Dermis blood vessel endothelial cell (primary cell): ENCODE measurements at places on chromosomes 16 and 17. TPM values are rescaled to one million over a fixed set of nuclear protein-coding genes. Genes with fewer than 3 reads are reported as not detected.

Gene CNGB1
- total RNA-seq, result not detected in 2 replicates

Gene CA5A
- total RNA-seq, result not detected in 2 replicates

Gene NOL3
- total RNA-seq, result 8.6 and 8.8 TPM in 2 replicates

Gene NPIPA2
- total RNA-seq, result 0.17 and 0.28 TPM in 2 replicates

Gene CBFA2T3
- total RNA-seq, result 0.14 TPM in 1 of 2 replicates, not detected in the other
